ENCODE measurements at places on chromosomes 2 and 18.
A peak's percentile ranks its signal among the peaks of the same experiment; 100 is the strongest.

- DNase-seq, result peak; percentile 23
These were observed 42.7 kb upstream of the ZFP36L2 start for GRCh38 chr2:43269074-43269572.

GRCh38 chr2:13818002-13818401, 814.5 kb upstream of the LRATD1 start:
- no peak for DNase-seq

GRCh38 chr18:56565551-56566345, 72.6 kb downstream of the TXNL1 start:
- DNase-seq, result no peak

GRCh38 chr2:241035142-241035817, 36.9 kb downstream of the SNED1 start:
- DNase-seq, result no peak

DNA sequence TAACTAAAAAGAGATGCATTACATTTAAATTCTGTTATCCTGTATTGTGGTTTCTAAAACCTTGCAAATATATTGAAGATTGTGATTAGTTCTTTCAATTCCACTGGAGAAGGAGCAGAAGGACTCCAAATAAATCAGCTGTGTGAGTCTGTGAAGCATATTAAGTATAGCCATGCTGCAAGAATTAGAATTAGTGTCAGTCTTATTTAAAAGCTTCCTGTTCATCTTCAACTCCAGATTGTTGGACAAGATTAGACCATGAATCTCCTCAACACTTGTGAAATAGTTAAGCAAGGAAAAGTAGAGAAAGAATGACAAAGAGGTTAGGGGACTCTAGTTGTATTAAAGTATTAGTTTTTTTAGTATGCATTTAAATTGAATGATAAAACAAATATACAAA, 92.5 kb upstream of the LRP1B start:
- DNase-seq, result no peak

DNA sequence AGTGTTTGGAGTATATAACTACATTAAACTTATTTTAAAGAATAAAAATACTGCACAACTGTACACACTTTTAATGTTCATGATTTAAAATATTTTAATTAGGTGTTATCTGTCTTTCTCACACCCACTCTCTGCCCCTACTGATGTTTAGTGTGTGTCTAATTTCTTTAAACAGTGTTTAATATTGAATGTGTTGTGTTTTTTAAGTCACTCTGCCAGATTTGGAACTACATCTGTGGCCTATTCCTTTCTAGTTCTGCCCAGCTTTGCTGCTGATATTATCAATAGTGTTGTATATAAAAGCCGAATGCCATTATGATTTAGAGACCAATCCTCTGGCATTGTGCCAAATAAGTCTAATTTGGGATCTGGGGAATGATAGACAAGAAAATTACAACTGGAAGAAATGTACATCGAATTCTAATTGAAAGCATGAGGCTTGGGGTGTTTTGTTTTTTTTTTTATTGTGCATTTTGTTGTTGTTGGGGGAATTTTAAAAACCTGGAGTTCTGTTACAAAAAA, 398.0 kb downstream of the CPS1 start:
- no peak for DNase-seq

GRCh38 chr2:170533156-170533555, 182.0 kb upstream of the SP5 start:
- no peak for DNase-seq

DNA sequence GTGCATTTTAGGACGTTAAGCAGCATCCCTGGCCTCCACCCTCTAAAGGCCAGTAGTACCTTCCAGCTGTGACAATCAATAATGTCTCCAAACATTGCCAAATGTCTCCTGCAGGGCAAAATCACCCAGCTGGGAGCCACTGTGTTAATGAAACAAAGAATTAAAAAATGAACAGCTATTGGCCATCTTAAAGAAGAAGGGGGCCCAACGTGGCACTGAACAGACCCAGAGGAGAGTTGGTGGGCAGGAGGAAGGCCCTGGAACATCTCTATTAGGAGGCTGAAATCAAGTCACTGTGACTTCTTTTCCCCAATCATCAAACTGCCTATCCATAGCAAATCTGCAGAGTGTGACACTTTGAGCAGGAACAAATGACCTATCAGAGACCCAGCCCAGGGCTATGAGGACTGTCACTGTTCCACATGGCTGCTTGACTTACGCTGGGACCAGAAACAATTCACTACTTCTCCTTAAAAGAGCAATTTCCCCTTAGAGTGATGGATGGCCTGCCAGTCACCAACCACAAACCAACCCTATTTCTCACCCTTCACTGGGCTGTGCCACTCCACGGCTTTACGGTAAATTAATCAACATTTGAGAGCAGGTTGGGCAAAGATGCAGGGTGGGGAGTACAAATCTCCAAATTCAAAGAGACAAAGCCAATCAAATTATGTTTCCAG, 35.2 kb upstream of the TEX51 start:
- DNase-seq, result no peak

GRCh38 chr18:45727068-45727467, 3.1 kb downstream of the SLC14A1 start:
- DNase-seq, result no peak

GRCh38 chr2:170361090-170361936, 183.4 kb downstream of the MYO3B start:
- no peak for DNase-seq

GRCh38 chr2:237978058-237978712, 11.4 kb downstream of the UBE2F start:
- no peak for DNase-seq

DNA sequence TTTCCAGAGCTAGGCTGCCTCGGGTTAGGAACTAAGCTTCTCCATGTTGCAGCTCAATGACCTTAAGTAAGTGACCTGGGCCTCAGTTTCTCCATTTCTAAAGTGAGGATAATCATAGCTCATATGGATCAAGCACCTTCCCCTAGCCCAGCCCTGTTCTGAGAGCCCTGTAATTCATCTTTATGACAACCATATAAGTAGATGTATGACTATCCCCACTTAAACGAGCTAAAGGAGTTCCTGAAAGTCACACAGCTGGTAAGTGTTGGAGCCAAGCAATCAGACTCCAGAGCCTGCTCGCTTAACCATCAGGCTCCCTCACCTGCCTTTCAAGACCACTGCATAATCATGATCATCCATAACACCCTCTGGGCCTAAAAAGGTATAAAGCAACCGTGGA, 135.4 kb downstream of the SP3 start:
- DNase-seq, result no peak

GRCh38 chr2:200756618-200757321, 54.9 kb upstream of the BZW1 start:
- no peak for DNase-seq

GRCh38 chr18:70425236-70425635, 136.4 kb downstream of the SOCS6 start:
- no peak for DNase-seq

DNA sequence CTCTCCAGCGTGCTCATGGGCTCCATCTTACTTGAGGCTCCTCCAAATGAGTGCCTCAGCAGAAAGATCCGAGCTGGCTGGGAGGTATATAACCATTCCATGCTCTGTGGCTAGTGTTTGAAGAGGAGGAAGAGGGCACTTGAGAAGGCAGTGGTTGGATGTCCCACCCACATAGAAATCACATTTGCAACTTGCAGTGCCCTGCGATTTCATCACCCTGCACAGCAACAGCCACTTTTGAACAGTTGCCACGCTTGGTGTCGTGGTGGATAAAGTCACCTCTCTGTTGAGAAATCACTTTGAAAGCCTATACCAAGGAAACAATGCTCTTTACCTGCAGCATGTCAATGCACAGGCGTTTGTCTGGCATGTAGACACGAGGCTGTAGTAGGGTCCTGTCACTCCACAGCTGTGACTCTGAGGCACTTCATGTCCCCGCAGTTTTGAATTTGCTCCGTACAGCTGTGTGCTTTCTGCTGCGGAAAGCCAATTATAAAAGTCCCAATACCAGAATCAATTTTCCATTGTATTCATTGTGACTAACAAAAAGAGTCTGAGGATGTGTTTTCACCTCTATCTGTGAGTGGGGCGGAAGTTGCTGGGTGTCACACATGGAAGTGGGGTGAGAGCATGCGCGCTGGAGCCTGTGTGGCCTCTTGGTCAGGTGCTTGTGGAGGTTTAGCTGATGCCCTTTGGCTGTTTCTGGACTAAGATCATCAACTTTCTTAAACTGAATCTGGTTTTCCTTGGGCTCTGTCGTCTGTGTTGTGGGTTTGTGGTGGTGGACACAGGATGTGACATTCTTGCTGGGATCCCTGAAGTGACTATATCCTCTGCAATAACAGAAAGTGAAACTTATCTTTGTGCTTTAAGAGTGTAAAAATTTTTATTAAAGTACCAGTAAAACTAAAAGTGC, 2.8 kb downstream of the CNDP2 start:
- DNase-seq, result peak; percentile 26

DNA sequence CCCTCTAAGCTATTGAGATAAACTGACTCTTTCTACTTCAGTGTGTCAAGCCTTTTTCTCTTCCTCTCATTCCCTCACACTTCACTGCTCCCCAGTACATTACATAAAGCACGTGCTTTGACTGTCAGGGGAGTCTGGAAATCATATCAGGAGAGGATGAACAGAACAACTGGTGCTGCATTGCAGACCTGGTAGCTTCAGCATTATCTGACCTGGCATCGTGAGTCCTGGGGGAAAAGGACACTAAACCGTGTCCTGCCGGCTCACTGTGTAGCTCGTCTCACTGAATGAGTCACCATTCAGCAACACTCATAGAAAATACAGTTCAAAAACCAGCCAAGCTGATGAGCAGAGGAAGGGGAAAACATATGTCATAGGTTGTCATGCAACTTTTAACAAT, 108.5 kb upstream of the UNC80 start:
- no peak for DNase-seq

- no peak for DNase-seq
These were observed 27.8 kb upstream of the NCOA1 start for GRCh38 chr2:24463271-24463670.

DNA sequence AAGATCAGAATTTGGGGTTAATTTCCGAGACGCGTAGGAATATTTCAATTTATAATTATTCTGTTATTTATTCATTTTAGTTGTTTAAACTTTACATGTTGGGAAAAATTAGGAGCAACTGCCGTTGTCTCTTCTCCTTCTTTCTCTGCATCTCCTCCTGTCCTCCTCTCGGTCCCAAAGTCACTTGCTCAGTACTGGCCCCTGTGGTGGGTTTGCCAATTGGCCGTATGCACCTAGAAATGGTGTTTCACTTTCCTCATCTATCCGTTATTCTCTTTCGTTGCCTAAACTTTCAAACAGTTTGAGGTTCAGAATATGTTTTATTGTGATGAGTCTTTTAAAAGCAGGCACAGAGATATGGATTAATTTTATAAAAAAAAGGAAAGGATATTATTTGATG, 517.9 kb downstream of the PLCL1 start:
- DNase-seq, result no peak

- no peak for DNase-seq
These were observed 56.5 kb upstream of the NCOA1 start for GRCh38 chr2:24434541-24434940.

DNA sequence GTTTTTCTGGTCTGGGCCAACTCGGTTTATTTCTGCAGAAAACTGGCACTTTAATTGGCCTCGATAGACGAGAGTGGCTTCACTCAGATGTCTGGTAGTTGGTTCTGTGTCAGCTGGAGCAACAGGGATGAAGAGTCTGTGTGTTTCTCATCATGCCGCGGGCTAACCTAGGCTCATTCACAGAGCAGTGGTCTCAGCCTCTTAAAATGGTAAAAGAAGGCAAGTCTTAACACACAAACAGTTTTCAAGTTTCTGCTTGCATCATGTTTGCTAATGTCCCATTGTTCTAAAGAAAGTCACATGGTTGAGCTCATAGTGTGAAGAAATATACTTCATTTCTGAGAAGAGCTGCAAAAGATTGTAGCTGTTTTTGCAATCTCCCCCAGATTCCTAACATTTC, 37.5 kb upstream of the ANXA4 start:
- DNase-seq, result no peak

DNA sequence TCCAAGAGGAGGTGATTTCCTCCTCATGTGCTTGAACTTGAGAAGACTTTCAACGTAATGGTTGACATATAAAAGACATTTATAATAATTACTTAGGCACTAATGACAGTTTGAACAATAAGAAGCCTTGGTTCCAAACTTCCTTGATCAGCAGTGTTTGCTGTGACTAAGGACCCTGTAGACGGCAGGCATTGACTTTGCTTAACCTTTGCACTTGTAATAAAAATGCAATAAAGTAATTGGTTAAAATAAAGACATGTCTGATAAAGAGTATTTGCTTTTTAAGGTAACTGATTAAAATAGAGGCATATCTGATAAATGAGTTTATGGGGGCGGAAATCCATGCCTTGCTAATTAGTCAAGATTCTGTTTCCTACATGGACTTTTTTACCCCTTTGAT, 82.2 kb upstream of the ST8SIA3 start:
- no peak for DNase-seq

DNA sequence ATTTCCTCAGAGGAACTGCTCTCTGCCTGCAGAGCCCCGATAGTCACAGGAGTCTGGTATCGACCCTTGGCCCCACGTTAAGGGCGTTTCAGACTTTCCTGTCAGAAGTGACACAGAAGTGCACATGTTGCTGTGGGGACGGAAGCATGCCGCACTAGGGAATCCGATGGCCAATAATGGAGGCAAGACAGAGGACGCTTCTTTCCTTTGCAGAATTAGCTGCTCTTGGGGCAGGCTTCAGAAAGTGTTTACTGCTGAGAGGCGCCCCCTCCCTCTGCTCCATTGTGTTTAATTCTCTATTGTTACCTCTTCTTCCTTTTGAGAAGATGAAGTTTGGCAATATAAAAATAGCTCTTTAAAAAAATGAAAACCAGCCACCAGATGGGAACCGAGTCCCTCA, 118.6 kb upstream of the EML6 start:
- no peak for DNase-seq

GRCh38 chr2:214130114-214130513, 280.7 kb upstream of the VWC2L start:
- DNase-seq, result no peak

DNA sequence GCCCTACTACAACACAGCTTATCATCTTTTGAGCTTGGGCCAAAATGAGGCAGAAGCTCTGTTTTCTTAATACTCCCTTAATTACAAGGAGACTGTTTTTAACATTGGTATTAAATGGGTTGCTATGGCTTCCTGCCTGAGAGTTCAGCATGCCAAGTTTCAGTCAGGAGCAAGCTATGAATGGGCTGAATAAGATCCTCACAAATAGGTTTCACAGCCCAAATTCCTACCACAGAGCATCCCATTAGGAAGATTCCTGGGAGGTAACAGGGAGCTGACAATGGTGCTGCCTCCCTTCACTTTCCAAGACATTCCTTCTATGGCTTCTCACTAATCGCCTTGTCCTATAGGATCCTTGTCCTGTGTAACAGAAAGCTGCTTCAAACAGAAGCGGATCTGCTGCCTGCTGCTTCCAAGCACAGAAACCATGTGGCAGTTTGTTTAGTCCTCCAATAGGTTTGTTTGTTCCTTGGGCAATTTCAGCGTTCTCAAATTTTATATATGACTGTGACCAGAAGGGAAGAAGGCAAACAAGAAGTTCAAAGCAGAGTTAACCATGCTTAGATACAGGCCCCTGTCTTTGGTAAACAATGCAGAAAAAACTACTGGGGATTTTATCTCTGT, 70.9 kb downstream of the NCKAP5 start:
- no peak for DNase-seq

GRCh38 chr18:9055185-9055584, 47.3 kb upstream of the NDUFV2 start:
- no peak for DNase-seq

Data from esophagus squamous epithelium (tissue), 5 donors.